Head of caudate nucleus (tissue), 42 donors: ENCODE measurements at places on chromosomes 11 and 22.

- DNase-seq = no peak
Measured at GRCh38 chr11:33920838-33921613, 29.1 kb upstream of the LMO2 start.

DNA sequence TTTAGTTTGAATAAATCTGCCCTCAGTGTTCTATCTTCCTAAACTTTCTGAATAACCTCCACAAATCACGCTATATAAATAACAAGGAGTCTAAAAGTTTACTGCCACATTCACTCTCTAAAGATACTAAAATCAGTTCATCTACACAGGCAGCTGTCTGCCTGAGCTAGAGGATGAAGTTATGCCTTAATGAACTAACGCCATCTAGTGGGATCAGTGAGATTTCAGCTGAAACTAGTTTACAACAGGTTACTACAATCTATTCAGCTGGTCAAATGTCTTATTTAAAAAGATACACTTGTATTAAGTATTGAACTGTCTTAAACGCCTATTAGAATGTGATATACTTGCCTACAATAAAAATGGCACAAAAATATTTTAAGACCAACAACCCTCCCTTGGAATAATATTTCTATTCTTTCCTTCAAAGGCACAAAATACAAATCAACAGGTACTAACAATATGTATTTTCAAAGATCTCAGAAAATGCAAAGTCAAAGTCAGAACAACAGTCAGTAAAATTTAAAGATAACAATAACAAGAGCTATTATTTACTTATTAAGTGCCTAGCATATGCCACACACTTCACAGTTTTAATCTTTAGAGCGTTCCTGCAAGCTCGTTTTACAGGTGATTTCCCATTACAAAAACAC lies 84.1 kb downstream of the LARGE2 start:
- DNase-seq = peak; percentile 78

DNA sequence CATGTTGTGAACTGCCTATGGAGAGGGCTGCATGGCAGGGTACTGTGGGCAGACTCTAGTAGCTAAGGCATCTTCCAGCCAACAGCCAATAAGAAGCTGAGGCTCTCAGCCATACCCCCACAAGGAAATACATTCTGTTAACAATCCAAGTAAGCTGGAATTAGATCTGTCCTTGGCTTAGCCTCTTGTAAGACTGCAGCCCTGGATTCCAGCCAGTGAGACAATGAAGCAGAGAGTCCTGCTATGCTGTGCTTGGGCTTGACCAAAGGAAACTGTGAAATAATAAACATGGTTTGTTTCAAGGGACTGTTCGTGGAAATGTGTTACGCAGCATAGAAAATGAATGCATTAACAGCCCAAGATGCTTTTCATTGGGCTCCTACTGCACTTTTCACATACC lies 1097.4 kb upstream of the CCDC90B start:
- no peak for DNase-seq

DNA sequence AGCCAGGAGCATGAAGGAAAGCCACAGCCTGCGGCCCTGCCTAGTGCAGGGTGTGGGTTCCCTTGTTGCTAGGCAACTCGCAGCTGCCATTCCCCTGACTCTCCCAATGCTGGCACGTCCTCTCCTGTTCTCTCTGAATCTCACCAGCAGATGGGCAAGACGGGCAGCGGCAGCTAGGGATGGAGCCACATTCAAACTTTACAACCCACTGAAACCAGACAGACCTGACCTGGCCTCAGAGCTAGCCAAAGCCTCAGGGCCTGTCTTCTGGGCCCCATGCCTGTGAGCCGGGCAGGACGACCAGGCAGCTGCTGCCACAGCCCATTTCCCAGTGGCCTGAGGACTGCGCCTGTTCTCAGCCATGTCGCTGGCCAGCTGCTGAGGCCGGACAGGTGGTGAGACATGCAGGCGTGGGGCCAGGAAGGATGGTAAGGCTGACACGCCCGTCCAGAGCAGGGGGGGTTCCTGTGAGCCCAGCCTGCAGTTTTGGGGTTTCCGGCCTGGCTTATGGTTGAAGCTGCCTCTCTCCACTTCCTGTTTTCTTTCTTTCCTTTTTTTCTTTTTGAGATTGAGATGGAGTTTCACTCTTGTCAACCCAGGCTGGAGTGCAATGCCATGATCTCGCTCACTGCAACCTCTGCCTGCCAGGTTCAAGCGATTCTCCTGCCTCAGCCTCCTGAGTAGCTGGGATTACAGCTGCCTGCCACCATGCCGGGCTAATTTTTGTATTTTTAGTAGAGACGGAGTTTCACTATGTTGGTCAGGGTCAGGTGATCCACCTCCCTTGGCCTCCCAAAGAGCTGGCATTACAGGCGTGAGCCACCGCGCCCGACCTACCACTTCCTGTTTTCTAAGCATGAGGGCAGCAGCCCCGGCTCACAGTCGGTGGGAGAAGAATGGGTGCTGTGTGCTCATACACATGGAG lies 4.1 kb downstream of the SUN2 start:
- no peak for DNase-seq

- peak; percentile 77 for DNase-seq
Measured at GRCh38 chr11:117535850-117536411, 208.3 kb downstream of the CEP164 start.

GRCh38 chr22:32743046-32743445 lies 58.5 kb upstream of the TIMP3 start:
- no peak for DNase-seq

GRCh38 chr11:2109541-2110019 lies 29.6 kb downstream of the IGF2 start:
- no peak for DNase-seq

GRCh38 chr11:129375751-129376657 lies at the start of gene BARX2:
Gene BARX2 (plus strand): TSS chr11:129375848. CDS start chr11:129376036, 188 bp downstream.
- peak; percentile 54 for DNase-seq

GRCh38 chr11:134449713-134450112 lies 37.7 kb upstream of the B3GAT1 start:
- no peak for DNase-seq

DNA sequence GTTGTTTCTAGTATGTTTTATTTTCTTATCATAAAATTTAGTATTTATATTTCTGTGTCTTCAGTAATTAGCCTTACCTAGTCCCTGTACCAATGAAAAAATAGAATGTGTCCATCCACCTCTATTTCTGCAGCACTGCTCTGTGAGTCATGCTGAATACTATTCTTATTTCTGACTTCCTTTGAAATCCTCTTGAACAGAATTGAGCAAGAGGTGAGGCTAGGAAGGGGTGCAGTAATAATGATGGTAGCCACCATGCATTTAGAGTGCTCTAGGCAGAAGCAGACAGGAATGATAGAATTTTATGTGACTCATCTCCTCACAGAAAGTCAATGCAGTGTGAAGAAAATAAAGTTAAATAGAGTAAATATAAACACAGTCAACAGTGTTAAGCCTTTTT lies 60.0 kb downstream of the OR10A6 start:
- no peak for DNase-seq

- peak; percentile 35 for DNase-seq
Measured at GRCh38 chr11:111976767-111977145, 39.6 kb downstream of the DIXDC1 start.

GRCh38 chr11:119175493-119176077 lies 7.1 kb downstream of the NLRX1 start:
- DNase-seq = no peak

- peak; percentile 49 for DNase-seq
Measured at GRCh38 chr11:33687733-33688479, 12.7 kb downstream of the C11orf91 start.

DNA sequence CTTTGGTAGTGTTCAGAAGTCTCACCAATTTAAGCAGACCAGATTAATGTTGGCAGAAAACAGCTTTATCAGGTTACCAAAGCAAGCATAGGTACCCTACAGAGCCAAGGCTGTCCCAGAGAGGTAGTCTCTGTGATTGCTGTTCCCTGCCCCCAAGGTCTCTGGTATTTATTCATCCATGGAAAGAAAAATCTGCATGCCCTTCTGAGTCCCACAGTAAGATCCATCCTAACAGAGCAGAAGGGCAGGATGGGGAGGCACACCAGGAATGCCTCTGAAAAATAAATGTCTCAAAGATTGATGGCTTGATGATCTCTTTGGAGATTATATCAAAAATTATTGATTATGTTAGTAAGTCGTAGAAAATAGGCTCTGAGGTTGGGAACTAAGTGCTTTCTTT lies 122.8 kb downstream of the FAT3 start:
- DNase-seq = no peak

GRCh38 chr11:81888391-81888790 lies 845.3 kb downstream of the FAM181B start:
- DNase-seq = no peak

- DNase-seq = no peak
Measured at GRCh38 chr22:21591695-21592094, 24.2 kb downstream of the UBE2L3 start.

- DNase-seq = peak; percentile 29
Measured at GRCh38 chr11:69202511-69203221, 46.9 kb downstream of the SMIM38 start.

DNA sequence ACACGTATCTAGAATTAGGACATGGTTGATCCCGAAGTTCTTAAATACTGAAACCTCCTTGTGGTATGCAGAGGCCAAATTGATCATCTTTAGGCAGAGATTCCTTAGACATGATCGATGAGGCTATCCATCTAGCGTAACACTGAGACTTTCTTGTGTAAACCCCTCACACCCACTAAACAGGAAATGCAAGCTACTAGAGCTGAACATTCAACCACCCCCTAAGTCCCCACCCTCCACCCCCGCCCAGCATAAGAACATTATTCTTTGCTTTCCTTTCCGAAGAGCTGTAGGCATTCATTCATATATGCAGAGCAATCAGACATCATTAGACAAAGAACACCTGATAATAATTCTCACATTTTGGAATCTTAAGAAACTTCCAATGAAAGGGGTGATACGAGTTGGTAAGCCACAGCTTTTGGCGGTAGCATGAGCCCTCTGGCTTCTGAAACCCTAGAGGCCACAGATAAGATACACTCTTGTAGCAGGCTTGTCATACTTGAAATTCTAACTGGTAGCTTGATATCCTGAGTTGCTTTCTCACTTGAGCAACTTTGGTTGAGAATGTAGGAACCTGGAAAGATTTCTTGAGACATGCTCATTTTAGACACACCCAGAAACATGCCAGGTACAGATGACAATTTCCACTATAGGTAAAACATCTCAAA lies 42.2 kb downstream of the FLI1 start:
- DNase-seq = no peak

DNA sequence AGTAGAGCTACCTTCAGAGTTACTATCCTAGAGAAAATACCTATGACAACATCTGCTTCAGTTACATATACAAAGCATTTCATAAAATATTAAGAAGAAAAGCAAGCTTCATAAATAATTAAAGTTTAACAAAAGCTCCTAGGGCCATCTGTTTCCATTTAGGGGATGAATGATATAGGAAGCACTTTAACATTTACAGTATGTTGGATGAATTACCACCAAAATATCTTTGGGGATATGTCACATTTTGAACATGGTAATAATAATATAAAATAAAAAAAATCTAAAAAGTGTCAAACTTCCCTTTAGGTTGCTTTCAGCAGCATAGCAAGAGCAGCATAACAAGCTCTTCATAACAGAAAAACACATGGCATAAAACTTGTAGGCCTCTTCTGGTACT lies 104.6 kb downstream of the ATG16L2 start:
- no peak for DNase-seq

DNA sequence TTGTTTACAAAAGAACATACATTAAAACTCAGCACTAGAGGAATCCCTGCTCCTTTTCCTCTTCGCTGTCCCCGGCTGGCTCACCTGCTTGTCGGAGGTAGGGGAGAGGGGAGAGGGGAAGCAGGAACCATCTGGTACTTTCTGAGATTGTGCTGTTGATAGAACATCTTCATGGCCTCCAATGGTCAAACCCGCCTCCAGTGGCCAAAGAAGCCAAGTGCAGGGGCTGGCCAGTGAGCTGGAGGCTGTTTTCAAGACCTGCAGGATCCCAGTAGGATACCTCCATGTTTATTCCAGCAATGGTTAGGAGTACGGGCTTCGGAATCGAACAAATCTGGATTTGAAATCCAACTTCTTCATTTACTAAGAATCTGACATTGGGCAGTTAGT lies 92.6 kb downstream of the PKNOX2 start:
- DNase-seq = no peak

- no peak for DNase-seq
Measured at GRCh38 chr11:63939397-63939891, 642 bp downstream of the NAA40 start.
